Omental fat pad (tissue), 4 donors: ENCODE measurements at places on chromosomes 3 and 15. TPM values are rescaled to one million over a fixed set of nuclear protein-coding genes. Genes with fewer than 3 reads are reported as not detected.

DNA sequence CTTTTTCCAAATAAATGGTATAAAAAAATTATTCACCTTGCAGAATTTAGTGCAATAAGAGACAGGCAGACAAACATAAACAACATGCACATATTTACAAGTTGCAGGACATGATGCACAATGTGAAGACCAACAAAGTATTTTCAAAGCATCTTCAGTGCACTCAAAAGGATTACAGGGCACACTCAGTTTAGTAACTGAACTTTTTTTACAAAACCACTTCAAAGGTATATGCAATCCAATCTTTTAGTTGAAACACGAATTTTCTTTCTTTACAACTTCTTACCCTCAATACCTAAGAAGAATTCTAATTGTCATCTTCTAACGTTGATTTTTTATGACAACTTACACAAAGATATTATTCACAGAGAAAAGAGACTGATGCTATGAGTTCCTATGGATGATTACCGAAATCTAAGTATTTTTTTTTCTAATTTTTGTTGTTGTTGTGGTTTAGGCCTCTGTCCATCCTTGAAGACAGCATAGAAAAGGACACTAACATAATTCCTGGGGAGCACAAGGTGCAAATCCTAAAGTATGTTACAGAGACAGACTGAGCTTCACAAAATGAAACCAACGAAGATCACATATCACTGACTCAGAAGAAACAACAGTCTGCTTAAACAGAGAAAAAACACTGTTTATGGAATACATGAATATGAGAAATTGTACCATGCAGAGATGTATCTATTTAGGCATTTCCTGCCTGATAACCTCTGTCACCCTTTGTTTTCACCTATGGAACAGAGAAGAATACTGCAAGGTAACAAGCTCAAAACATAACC is 50.3 kb downstream of the ZMAT3 start:
- no peak for DNase-seq

DNA sequence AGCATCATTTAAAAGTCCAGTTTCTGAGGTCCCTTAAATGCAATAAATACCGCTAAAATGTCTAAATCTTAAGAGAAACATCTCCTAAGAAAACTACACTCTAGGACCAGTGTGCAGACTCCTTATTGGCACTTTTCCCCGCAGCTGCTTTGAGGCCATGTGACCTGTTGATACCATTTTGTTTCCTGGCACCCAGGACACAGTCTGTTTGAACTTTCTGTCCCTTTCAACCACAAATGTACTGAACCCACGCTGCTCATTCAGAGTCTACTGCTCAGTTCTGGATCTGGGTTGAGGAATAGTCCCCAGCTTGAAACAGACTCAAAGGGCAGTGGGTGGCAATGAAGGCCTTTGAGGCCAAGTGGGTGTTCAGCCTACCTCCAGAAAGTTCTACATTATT is 17.1 kb downstream of the LDHAL6B start:
- DNase-seq = no peak

DNA sequence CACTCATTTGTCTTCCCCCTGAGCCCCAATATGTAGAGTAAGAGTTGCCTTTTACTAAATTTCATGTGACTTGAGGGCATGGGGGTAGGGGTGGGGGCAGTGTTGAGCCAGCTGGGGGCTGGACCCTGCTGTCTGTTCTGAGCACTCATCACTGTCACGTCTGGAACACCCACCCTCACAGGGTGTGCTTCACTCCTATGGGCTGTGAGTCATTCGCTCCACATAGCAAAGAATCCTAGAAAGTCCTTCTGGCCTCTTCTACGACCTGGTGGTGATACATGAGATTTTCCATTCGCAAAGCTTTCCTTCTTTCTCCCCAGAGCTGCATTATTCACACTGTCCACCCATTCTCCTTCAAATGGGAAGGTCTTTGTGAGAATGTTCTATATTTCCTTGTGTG is 43.6 kb upstream of the MGLL start:
- DNase-seq = no peak

GRCh38 chr3:147298511-147298982 is 107.8 kb downstream of the ZIC4 start:
- no peak for DNase-seq

- no peak for DNase-seq
Measured at GRCh38 chr3:140199743-140200142, 264.8 kb downstream of the CLSTN2 start.

- no peak for DNase-seq
Measured at GRCh38 chr3:58874795-58875194, 175.0 kb downstream of the CFAP20DC start.

GRCh38 chr15:36585774-36586173 is 6.3 kb downstream of the CDIN1 start:
- DNase-seq = no peak

- DNase-seq = no peak
Measured at GRCh38 chr15:60423537-60423936, 25.8 kb upstream of the ANXA2 start.

GRCh38 chr3:180749796-180750195 is 70.5 kb upstream of the CCDC39 start:
- no peak for DNase-seq

- DNase-seq = no peak
Measured at GRCh38 chr15:77538027-77538451, 94.7 kb downstream of the LINGO1 start.

- DNase-seq = no peak
Measured at GRCh38 chr3:182389071-182389815, 404.1 kb upstream of the ATP11B start.

- DNase-seq = no peak
Measured at GRCh38 chr3:175267561-175267960, 408.4 kb downstream of the NAALADL2 start.

- no peak for DNase-seq
Measured at GRCh38 chr15:65909831-65910230, 40.5 kb downstream of the RAB11A start.

- no peak for DNase-seq
Measured at GRCh38 chr15:85780225-85780985, 14.3 kb downstream of the KLHL25 start.

GRCh38 chr3:149506540-149506939 is 32.0 kb downstream of the TM4SF4 start:
- no peak for DNase-seq

DNA sequence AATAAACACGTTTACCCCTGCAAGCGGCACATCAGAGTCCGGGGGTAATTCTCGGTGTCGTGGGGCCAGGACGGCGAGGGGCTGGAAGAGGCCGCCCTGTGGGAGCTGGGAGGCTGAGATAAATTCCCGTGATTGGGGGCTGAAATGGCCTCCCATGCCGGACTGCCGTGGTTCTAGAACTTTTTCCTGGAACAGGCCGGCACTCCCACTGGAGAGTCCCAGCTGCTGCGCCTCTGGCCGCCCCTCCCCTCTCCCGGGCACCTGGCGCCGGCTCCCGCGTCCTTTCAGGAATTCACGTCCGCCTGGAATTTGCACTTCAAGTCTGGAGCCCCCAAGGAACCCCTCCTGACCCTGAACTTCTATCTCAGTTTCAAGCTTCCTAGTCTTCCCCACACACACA is 10.8 kb upstream of the LRRC2 start:
- no peak for DNase-seq

- DNase-seq = no peak
Measured at GRCh38 chr15:40322531-40323238, 807 bp upstream of the INAFM2 start.

- no peak for DNase-seq
Measured at GRCh38 chr15:63576441-63576840, 20.7 kb upstream of the FBXL22 start.

- no peak for DNase-seq
Measured at GRCh38 chr15:62453981-62454380, 288.9 kb upstream of the C2CD4B start.

DNA sequence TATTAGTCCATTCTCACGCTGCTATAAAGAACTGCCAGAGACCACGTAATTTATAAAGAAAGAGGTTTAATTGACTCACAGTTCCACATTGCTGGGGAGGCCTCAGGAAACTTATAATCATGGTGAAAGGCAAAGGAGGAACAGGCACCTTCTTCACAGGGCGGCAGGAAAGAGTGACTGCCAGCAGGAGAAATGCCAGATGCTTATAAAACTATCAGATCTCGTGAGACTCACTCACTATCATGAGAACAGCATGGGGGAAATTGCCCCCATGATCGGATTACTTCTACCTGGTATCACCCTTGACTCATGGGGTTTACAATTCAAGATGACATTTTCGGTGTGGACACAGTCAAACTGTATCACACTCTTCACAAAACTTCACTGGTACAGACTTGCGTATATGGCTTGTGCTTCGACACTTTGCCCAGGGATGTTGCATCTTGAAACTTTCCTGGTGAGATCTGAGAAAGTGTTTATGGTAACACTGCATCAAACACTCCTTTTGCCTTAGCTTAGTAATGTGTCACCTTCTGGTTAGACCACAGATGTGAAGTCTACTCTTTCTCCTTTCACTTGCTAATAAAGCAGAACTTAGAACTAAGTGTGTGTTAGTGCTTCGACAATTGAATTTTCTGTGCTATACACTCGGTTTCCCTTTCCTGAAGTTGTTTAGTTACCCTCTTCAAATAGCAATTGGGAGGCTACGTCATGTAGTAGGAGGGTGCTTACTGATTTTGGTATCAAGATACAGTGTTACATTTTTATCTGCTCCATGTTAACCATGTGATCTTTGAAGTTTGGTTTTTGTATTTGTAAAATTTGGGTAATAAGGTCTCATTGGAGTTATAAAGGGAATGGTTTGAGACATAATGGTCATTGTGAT is 185.7 kb downstream of the LPP start:
- no peak for DNase-seq

- no peak for DNase-seq
Measured at GRCh38 chr3:46986055-46986730, 6.7 kb downstream of the NBEAL2 start.

Gene GP9
- total RNA-seq = not detected

Gene CDCP1
- total RNA-seq = 5.4 TPM

Gene BTLA
- 1.1 TPM for total RNA-seq

Gene C2CD4A
- total RNA-seq = 0.09 TPM

Gene CILP
- 27.2 TPM for total RNA-seq

Gene KCNAB1
- 7.2 TPM for total RNA-seq

Gene PRSS50
- total RNA-seq = not detected

Gene DPPA2
- total RNA-seq = not detected

Gene WWTR1
- total RNA-seq = 57.4 TPM

Gene PPP1R14D
- not detected for total RNA-seq

Gene GPR160
- 13.2 TPM for total RNA-seq

Gene ROPN1
- not detected for total RNA-seq

Gene TIGIT
- 0.19 TPM for total RNA-seq
